GM12892 (cell line): ENCODE measurements at places on chromosomes 11 and 22.

DNA sequence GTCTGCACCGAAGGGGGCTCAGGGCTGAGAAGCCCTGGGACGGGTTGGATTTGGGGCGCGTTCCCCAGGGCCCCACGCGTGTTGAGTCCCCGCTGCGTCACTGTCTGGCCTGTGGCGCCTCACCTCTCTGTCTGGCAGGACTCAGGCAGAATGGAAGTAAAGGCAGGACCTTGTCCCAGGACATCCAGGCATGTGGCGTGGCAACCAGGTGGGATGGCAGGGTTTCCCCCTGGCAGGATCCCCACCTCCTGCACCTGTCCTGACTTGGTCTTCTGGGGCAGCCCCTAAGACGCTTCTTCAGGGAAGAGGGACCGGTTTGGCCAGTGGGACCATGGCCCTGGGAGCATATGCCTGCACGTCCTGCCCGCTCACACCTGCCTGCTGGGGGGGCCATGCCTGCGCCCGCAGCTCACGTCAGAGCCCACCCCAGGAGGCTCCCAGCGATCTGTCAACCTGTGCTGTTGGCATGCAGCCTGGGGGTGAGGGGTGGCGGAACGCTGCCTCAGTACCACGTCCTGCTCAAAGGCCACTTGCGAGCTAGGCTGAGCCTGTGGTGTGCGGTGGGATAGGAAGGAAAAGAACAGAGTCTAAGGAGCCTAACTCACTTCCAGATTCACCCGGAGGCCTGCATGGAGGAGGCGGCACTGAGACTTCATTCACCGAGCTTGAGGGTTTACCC lies 72.7 kb downstream of the KCNQ1 start:
- DNase-seq, result no peak

DNA sequence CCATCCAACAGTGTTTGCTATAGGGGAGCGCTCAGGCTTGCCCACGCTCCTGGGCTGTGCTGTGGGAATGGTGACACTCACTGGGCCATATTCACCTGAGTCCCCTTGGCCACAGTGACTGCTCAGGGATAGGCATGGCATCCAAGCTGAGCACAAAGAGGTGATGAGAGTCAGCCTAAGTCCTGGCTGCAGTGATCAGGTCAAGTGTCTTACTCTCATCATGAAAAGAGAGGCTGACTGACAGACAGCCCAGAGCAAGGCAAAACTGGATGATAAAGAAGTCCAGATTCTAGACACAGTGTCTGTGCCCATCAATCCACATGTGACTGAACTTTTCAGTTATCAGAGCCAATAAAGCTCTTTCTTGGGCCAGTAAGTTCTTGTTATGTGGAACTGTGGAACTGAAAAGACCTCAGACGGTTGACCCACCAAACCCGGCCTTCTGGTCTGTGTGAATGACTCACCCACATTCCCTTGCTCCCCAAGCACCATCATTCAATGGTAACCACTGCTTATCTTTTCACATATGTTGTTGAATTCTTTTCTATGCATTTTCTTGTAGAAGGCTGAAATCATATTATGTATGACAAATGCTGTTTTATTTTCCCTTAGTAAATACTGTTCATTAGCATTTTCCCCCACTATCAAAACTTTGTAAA lies 43.2 kb upstream of the YPEL1 start:
- no peak for DNase-seq

GRCh38 chr11:118928101-118928869 lies 2.6 kb upstream of the BCL9L start:
- peak; percentile 87 for DNase-seq

DNA sequence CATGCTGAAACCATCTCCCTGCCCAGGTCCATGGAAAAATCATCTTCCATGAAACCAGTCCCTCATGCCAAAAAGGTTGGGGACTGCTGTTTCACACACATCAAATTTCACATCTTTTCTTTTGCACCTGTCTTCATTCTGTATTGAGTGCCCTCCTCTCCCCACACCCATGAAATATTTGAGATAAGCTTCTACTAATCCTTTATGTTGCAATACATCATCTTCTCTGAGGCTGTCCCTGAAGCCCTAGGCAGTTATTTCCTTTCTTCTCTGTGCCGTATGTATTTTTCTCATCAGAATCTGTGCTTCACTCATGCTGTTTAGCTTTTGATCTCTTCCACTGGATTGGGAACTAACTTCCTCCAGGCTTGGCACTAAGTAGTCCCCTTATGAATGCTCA lies 40.0 kb upstream of the RRM1 start:
- DNase-seq, result no peak

- no peak for DNase-seq
These were observed 17.8 kb upstream of the NEU3 start for GRCh38 chr11:74970852-74971395.

- DNase-seq, result no peak
These were observed 162.2 kb upstream of the NECTIN1 start for GRCh38 chr11:119891055-119891768.

- no peak for DNase-seq
These were observed 240.3 kb downstream of the TENM4 start for GRCh38 chr11:79200398-79201070.

- no peak for DNase-seq
These were observed 53.5 kb downstream of the TUG1 start for GRCh38 chr22:31022516-31022915.

- DNase-seq, result no peak
These were observed 26.1 kb downstream of the TMEM184B start for GRCh38 chr22:38246692-38247091.

DNA sequence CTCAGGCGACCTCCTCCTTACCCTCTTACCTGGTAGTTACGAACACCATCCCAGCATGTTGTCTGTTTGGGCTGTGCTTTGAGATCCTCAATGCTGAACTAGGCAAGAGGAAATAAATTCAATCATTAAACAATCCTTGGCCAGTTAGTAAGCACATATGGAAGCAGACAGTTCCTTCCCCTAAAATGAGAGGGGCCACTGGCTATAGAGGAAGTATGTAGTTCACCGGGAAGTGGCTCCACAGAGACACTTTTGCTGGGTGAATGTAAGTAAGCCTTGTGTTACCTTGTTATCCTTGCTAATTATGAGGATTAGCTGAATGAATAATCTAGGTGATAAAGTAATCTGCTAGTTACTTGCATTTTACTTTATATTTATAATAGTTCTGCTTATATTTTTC lies 2.9 kb downstream of the THYN1 start:
- DNase-seq, result no peak
